Common myeloid progenitor, CD34-positive (primary cell): ENCODE measurements at places on chromosomes 11 and 22.

GRCh38 chr11:74466916-74467885 is at the start of gene KCNE3:
Gene KCNE3, minus strand, starts transcription at chr11:74467549. Its CDS starts 9,986 bp downstream, at chr11:74457563.
- no peak for DNase-seq

- DNase-seq = peak; percentile 31
Observed at GRCh38 chr11:103202048-103202651, 92.9 kb downstream of the DYNC2H1 start.

- peak; percentile 74 for DNase-seq
Observed at GRCh38 chr22:20430720-20431510, 6.7 kb downstream of the SCARF2 start.

GRCh38 chr11:71936825-71937224 is 8.0 kb downstream of the RNF121 start:
- no peak for DNase-seq

GRCh38 chr22:40404251-40405177 is 34.1 kb downstream of the SGSM3 start:
- no peak for DNase-seq

GRCh38 chr11:2194877-2195755 is 23.5 kb upstream of the TH start:
- DNase-seq = no peak

- peak; percentile 83 for DNase-seq
Observed at GRCh38 chr22:40348025-40348658, 1.8 kb downstream of the ADSL start.

DNA sequence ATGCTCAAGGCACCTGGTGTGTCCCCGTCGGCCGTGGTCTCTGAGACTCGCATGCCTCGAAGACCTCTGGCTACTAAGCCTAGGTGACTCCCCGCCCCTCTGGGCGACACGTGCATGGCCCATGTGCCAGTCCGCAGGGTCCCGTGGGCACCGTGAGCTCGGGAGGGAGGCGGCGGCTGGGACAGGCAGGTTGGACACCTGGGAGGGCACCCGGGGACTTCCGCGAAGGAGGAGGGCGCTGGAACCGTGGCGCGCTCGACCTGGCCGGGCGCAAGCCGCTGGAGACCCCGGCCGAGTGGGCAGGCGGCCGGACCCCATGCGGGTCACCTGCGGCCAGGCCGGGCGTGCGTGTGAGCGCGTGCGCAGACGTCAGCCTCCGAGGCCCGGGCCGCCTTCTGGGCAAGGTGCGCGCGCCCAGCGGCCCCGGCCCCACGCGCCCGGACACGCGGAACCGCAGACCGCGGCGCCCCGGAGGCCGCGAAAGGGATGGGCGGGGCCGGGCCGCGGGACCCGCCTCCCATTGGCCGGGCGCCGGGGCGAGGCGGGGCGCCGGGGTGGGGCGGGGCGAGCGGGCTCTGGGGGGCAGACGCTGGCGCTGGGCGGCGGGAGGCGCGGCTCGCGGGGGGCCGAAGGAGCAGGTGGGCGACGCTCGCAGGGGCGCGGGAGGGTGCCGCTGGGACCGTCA is 579 bp upstream of the RASD2 start:
- DNase-seq = peak; percentile 68

DNA sequence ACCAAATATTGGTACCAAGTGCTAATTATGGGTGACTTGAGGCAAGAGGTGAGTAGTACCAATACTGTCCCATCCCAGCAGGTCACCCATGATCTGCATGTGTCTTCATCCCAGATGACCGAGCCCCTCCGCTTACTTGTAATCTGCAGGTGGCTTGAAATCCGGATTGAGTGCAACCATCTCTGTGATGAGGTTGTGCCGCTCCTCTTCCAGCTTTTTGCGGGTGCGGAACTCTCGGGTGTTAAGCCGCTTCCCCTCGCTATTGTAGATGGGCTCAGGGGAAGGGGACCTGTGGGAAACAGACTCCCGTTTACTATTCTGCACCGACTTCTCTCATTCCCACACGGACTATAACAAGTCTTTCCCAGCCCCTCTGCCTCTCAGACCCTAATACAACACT is 8.2 kb downstream of the SF1 start:
- DNase-seq = no peak

- DNase-seq = peak; percentile 60
Observed at GRCh38 chr11:113593698-113594308, 112.3 kb downstream of the TMPRSS5 start.

- peak; percentile 54 for DNase-seq
Observed at GRCh38 chr11:102760344-102761035, 19.9 kb downstream of the MMP10 start.

DNA sequence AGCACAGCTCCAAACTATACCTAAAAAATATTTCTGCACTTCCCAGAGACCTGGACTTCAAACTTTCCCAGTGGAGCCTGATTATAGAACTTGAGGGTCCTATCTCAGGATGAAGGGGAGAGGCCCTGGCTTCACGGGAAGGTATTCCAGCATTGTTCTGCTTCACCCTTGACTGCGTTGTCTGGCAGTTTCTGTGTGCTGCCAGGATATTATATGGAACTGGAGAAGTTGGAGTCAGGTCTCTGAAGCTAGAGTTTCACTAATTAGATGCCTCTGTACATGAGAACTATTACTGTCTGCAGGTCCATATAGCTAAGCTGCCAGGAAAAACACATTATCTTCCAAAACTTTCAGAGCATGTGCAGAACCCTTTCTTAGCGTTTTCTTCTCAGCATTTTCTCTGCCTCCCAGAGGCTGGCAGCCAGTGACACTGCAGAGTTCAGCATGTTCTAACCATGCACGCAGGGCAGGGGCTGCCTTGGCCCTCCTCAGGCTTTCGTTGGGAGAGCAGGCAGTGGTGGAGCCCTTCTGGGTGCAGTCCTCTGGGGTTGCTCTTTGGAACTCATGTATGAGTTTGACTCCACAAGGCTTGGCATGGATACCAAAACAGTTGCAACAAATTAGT is 99.3 kb downstream of the CWC15 start:
- no peak for DNase-seq

DNA sequence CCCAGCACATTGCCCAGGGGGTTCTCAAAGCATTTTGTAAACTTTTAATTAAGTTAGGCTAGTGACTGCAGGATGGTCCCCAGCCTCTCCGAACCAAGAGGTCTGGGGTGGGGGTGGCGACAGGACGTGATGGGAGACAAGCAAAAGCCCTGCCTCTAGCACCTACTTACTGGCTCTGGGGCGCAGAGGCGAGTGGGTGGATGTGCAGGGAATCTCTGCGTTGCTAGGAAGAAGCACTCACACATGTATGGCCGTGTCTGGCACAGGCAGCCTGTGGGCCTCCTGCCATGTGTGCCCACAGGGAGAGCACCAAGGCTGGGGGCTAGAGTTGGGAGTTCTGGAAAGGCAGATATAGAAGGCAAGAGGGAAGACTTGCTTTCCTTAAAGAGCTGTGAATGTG is 6.3 kb downstream of the OPCML start:
- no peak for DNase-seq

- no peak for DNase-seq
Observed at GRCh38 chr11:45321669-45322068, 35.5 kb upstream of the SYT13 start.

- peak; percentile 89 for DNase-seq
Observed at GRCh38 chr11:35082321-35083180, 56.4 kb upstream of the CD44 start.

DNA sequence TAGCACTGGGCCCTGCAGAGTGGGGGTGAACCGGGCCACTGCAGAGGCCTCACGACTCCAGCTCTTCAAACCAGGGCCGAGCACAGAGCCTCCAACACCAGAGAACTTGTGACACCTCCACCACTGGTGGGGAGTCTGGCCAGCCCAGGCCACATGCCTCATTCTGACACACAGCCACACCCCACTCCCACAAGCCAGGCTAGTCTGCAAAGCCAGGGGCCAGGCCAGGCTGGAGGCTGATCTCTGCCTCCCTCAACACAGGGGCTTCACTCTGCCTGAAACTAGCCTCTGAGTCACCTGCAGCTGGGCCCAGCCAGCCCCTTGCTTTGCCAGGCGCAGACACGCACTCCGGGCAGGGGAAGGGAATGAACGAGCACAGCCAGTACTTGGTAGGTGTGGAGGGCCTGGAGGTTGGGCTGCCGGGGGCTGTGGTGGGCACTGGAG is 102.9 kb downstream of the MED15 start:
- no peak for DNase-seq

- no peak for DNase-seq
Observed at GRCh38 chr11:70204466-70204799, 1.3 kb downstream of the FADD start.

DNA sequence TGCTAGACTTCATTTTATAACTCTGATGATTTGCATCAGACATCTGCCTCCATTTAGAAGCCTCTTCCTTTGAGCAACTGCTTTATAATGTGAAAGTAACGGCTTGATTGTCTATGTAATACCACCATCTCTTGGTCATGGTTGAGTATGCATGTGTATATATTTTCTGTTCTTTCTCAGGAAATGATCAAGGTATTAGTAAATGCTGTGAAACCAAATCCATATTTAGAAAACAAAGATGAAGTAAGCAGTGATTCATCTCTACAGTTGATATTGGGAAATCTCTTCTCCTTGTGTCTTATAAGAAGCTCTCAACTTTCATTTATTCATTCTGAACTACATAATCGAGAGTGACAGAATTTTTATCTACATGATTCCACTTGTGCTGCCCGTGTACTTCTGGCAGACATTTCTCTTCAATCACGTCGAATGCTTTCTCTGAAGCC is 104.6 kb upstream of the ANO3 start:
- DNase-seq = no peak

DNA sequence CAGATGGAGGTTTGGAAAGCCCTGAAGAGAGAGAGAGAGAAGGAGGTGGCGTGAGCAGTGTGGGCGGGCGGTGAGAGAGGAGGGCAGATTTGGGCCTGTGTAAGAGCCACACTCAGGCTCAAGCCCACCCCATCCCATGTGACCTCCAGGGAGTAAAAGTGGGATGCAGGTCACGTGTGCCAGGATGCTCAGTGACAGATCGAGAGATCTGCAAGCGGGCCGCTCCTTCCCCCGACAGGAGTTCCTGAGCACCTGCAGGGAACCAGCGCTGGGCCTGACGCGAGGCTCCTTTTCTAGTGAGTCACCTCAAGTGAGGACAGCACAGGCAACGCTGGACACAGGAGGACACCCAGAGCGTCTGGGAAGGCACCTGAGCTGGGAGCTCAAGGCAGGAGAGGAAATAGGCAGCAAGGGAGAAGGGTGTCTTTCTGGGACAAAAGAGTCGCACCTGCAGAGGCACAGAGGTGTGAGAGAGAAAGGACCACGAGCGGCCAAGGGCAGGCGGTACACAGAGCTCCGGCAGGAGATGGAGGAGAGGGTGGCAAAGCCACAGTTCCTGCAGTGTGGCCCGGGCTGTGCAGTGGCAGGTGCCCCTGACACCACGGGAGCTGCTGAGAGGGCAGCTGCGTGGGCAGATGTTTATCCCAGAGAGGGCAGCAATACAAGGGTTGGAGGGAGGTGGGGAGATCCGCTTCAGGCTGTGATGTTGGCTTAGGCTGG is 1294.8 kb downstream of the TBC1D22A start:
- no peak for DNase-seq

- no peak for DNase-seq
Observed at GRCh38 chr11:36583667-36584066, 10.6 kb upstream of the IFTAP start.

DNA sequence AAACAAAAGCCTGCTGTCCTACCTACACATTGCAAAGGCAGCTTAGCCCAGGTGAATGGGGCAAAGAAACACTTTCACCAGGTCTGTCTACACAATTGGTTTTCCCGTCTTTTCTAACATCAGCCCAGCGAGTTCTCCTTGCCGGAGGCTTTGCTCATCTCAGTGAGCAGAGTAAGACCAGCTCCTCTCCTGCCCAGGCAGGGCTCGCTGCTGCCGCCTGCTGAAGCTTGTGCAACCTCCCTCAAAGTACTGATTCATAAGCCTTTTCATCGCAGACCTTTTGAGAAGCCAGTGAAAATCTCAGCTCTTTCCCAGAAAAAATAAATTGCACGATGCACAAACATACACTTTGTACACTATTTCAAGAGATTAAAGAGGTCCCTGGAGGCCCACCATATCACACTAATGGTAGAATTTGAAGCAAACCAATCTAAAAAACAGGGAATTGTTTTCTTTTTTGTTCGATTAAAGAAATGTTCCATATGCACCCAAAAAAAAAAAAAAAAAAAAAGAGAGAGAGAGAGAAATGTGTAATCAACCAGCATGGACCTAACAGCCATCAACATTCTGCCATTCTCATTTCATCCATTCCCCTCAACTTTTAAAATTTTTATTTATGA is 328.1 kb upstream of the MPPED2 start:
- peak; percentile 13 for DNase-seq

DNA sequence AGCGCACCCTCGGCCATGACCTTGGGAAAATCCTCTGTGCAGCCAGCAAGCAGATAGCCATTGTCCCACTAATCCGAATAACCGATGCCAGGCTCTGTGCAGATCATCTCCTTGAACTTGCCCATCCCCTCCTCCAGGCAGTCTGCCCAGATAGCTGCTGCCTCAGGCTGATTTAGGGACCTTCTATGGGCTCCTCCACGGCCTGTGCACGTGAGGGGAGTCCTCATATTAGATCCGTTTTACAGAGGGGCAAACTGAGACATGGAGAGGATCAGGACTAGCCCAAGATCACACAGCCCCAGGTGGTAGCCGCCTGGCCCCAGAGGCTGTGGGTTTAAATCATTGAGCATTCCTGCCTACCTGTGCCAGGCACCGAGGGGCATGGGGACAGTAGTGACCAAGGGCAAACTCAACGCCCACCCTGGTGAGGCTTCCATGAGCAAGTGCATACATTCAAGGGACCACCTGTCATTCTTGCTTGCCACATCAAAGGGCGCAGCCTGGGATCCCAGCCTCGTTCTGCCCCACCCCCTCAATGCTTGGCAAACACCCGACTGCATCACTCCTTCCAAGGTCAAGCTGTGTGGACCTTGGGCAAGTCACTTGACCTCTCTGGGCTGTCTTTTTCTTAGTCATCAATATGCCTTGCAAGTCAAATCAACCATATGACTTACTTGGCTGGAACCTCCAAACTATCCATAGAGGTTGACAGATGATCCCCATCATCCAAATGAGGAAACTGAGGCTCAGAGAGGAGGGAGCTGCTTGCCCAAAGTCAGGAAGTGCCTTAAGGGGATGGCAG is 131.6 kb downstream of the MN1 start:
- DNase-seq = peak; percentile 33

DNA sequence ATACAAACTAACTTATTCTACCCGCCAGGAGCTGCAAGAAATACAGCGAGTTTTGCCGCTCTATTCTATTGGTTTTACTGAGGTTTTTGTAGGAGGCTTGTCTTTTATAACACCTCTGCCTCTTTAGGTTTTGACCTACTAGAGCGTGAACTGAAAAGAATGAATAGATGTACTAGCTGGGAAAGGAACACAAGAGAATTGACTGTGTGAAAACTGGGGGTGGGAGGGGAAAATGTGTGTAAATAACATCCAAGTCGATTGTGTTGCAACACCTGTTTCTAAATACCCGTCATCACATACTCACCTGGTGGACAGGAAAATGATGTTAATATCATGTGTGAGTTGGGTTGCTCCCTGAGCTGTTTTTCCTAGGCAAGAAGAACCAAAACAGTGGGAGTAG is 12.9 kb upstream of the JHY start:
- DNase-seq = no peak
